ENCODE measurements at places on chromosomes 3 and 15.

GRCh38 chr15:37053166-37053565 is 47.2 kb downstream of the MEIS2 start:
- DNase-seq = no peak

DNA sequence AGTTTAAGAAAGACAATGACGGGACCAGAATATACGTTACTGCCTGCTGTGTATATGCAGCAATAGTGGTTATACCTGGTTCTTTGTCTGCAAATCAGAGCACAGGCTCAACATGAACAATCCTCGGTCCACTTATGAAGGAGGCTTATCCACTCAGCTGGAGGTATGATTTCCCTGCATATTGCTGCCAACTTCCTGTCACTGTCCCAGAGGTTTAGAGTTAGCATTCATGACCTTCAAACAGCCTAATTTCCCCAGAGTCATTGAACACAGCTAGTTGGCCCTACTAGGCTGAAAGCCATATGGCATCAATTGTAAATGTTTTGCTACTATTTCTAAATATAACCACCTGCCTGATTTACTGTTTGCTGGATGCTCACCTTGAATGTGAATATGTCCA is 224.9 kb upstream of the ZNF717 start:
- DNase-seq = no peak

DNA sequence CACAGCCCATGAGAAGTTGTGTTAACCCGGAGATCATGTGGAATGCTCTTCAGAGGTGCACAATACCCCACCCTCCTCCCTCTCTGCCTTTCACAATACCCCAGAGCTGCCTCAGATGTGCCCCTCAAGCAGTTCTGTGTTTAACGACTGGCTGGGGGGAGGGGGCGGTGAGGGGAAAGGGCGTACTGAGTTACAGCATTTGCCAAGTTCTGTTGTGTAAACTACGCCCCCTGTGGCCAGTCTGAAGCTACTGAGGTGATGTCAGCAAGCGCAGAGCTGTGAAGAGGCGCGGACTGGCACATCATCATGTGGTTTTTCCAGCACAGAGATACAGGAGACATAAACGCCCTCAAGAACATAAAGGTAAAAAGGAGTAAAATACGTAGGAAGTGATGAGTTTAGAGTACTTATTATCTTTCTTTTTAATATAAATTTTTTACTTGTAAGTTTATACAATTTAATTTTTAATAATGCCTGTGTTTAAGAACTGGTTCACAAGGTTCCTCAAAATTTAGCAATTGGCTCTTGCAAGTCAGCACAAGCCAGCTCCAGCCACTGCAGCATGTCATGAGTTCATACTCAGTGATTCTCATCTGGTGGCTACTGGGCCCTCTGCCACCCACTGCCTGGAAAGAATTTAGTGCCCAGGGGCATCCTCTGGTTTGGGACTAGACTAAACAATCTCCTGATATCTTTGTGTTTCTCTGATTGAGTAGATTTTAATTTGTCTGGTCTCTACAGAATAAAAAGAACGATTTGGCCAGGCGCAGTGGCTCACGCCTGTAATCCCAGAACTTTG is 1.7 kb downstream of the EPB42 start:
- DNase-seq = no peak

DNA sequence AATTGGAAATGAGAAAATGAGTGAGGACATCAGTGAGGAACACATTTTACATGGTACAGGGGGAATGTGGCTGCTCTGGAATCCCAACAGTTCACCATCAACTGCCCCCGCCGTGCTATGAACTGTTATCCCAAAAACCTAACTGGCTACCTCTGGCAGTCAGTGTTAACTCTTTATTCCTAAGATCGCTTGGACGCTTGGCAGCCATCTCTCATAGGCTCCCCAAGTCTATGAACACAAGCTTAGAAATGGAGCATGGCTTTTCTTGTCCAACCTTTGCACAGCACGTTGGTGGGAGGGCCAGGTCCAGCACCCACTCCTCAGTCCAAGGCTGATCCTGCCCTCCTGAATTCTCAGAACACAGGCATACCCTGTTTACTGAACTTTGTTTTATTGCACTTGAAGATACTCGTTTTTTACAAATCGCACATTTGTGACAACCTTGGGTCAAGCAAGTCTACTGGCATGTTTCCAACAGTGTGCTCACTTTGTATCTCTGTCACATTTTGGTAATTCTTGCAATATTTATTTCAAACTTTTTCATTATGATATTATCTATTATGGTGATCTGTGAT is 53.6 kb downstream of the SENP2 start:
- no peak for DNase-seq

DNA sequence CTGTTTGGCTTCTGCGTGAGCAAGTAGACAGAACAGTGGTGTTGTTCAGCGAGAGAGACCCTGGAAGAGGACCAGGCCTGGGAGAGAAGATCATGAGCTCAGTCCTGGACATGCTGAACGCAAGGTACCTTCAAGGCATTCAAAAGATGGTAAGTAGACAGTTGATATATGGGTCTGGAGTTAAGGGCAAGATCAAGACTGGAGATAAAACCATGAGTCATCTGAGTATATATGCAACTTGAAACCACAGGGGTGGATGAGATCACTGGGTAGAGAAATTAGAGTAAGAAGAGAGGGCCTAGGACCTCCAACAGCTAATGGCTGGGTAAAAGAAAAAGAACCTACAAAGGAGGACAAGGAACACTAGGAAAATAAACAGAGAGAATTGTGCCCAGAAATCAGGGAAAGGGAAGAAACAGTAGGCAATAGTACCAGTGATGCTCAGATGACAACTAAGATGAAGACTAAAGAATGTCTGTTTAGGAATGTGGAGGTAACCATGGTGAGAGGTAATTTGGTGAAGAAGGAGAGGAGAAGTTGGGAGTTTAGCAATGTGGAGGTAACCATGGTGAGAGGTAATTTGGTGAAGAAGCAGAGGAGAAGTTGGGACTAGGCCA is 343.2 kb upstream of the ADAMTS9 start:
- DNase-seq = no peak

DNA sequence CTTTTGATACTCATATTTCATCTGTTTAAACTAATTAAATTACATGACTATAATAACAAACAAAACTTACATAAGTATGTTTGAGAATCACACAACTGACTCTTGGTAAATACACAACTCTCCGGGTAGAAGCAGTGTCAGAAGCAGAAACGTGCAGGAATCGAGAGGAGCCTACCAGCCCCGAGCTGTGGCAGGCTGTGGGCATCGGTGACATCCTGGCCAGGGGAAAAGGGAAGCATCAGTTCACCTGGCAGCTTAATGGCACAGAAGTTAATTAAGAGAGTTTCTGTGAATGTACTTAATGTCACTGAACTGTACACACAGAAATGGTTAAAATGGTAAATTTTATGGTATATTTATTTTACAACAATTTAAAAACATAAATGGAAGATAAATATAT is 90.2 kb downstream of the CRTC3 start:
- no peak for DNase-seq

- DNase-seq = no peak
These were observed 250.8 kb downstream of the TBC1D5 start for GRCh38 chr3:17491601-17492000.

GRCh38 chr15:36389107-36389506 is 190.3 kb upstream of the CDIN1 start:
- no peak for DNase-seq

GRCh38 chr15:76625267-76625666 is 279.9 kb downstream of the SCAPER start:
- no peak for DNase-seq

GRCh38 chr3:155158346-155159037 is 78.4 kb downstream of the MME start:
- no peak for DNase-seq

DNA sequence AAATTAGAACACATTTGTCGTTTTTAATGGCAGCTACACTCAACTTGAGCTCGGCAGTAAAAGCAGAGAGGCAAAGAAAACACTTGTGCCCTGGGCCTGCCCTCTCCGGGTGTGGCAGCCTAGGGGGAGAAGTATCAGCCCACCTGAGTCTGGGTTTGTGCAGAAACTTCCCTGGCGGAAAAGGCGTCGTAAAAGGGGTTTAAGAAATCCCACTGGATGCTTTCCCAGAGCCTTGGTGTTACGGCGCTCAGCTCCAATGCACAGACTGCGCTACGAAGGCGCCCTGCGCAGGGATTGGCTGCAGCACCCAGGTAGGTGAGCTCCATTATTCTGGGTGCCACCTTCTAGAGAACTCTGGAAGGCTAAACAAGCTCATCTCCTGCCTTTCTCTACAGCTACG is 461.5 kb upstream of the NR2F2 start:
- DNase-seq = no peak

GRCh38 chr3:70963431-70964275 is 619.9 kb downstream of the FOXP1 start:
- DNase-seq = no peak

DNA sequence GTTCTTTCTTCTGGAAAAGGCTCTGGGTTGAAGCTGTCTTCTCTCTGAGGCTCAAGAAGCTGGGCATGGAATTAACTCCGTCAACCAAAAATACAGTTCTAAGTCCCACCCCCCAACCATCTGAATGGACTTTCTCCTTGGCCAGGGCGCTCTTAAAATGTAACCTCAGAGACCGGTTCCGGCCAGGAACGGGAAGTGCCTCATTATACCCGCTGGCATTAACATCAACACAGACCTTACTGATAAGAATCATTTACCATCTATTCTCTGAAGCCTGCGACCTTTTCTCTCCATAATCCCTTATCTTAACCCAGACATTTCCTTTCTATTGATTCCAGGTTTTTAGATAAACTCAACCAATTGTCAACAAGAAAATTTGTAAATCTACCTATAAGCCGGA is 64.7 kb downstream of the ATP1B3 start:
- no peak for DNase-seq

DNA sequence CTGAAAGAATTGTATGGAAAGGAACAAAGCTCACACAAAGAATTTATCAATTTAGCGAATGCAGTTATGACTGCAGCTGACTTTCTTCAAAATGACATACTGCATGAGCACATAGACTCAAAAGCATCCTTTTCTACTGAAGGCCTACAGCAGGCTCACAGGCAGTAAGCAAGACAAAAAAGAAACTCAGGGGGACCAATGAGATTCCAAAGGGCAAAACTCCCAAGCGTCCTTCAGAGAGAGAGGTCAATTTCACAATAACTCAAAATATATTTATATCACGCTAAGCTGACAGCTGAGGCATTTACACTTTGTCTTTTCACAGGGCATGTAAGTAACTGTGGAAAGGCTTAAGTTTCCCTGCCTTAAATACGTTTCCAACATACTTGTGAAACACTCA is 427.9 kb upstream of the RASGRP1 start:
- no peak for DNase-seq

DNA sequence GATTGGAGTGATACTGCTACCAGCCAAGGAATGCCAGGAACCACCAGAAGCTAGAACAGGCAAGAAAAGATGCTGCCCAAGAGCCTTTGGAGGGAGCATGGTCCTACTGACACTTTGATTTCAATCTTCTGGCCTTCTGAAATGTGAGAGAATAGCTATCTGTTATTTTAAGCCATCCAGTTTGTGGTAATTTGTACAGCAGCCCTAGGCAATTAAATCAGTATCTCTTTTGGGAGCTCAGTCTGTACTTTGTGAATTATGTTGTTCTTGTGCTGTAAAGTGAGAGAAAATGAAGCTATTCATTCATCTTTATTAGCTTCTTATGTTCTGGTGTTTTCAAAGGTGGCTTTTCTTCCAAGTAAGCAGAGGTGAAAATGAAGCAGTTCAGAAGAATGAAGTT is 381.3 kb downstream of the PDCD6IP start:
- no peak for DNase-seq

GRCh38 chr15:92140796-92141195 is 252.9 kb upstream of the ST8SIA2 start:
- DNase-seq = no peak

DNA sequence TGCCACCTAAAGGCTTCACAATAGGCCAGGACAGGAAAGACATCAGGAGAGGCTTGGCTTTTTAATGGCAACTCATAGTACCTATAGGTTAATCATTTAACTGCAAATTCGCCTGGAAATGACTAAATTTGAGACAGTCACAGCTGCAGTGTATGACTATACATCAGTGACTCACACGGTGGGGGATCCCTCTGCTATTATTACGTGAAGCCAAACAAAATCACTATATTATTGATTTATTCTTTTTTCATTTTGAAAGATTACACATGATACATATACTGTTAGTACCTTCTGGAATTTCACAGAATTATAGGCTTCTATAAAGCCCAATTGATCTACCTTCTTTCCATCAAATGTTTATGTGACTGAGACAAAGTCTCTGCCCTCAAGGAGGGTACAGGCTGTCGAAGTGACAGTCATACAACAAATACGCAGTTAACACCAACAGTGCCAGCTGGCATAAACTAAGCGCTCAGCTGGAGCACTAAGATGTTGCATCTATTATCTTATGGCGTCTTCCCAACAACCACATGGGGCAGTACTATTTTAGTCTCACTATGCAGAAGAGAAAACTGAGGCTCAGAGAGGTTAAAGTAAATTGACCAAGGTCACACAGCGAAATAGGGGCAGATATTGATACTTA is 82.0 kb upstream of the LMOD3 start:
- no peak for DNase-seq

GRCh38 chr3:13546667-13547171 is 2.2 kb upstream of the FBLN2 start:
- DNase-seq = no peak

DNA sequence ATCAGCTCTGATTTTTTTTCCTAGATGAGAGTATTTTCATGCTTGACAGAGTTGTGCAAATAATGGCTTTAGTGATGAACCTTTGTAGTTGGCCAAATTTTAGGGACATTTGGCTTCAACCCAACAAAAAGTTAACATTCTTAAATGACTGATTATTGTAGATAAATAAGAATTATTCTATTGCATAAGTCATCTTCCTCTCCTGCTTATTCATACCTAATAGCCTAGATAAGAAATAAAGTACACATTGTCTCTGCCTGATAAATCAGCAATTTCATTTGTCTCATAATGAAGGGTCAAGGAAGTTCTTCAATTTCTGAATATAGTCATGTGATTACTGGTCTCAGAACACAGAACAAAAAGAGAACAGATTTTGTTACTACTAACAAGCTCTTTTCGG is 428.9 kb upstream of the IL12A start:
- no peak for DNase-seq

- DNase-seq = no peak
These were observed 128.7 kb downstream of the GHSR start for GRCh38 chr3:172319595-172319994.

- no peak for DNase-seq
These were observed 27.3 kb downstream of the SV2B start for GRCh38 chr15:91127236-91127955.

GRCh38 chr3:30597131-30597768 is 9.2 kb upstream of the TGFBR2 start:
- DNase-seq = no peak
